ENCODE measurements at places on chromosomes 5 and 9.
A peak's percentile ranks its signal among the peaks of the same experiment; 100 is the strongest.

DNA sequence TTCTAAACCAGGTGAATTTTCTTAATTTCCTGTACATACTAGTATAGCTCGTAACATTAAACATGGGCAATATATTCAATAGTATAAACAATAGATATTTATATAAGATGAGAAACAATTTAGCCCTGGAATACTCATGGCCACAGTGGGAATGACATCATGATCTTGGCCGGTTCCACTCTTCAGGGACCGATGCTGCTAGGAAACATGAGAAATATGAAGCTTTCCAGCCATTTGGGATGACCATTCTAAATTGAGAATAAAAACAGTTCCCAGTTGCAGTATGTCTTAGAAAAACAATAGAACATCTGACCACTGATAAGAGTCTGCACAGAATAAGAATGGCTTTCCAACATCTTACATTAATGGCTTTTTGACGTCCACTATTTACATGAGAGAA, 33.3 kb upstream of the SLCO6A1 start:
- no peak for DNase-seq

GRCh38 chr9:31168161-31168560, 1216.3 kb upstream of the ACO1 start:
- no peak for DNase-seq

- DNase-seq, result no peak
Observed at GRCh38 chr9:71524516-71524915, 243.8 kb downstream of the CEMIP2 start.

- DNase-seq, result no peak
Observed at GRCh38 chr5:138732933-138733332, 20.3 kb upstream of the CTNNA1 start.

GRCh38 chr9:20558566-20559016, 63.7 kb downstream of the MLLT3 start:
- peak; percentile 19 for DNase-seq

DNA sequence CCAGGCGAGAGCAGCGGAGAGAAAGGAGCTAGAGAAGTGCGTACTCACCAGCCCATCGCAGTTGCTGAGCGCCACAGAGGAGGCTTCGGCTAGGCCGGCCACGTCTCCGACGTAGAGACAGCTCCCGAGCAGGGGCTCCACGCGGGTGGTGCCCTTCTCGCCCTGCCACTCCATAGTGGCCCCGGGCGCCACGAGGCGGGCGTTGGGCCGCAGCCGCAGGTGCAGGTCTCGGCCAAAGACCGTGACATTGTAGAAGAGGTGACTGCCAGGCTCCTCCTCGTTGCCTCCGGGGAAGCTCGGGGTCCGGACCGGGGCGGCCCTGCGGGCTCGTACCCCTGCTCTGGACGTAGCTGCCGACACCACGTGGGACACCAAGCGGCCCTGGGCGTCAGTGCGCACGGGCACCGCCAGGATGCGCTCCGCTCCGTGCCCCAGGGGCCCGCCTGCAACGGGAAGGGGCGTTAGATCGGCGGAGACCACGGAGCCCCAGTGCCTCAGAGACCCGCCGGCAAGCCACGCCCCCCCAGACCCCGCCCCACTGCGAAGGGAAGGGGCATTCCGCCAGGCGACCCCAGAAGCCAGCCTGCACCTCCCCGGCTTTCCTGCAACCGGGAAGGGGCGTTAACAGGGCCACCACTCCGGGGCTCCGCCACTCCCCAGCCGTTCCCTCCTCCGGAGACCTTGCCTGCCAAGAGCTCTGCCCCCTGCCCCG, 1.4 kb downstream of the ADAMTS2 start:
- DNase-seq, result peak; percentile 21

- no peak for DNase-seq
Observed at GRCh38 chr5:61332358-61332749, 296 bp downstream of the ZSWIM6 start.

GRCh38 chr9:35854091-35854762, 16.0 kb downstream of the OR13J1 start:
- DNase-seq, result no peak

DNA sequence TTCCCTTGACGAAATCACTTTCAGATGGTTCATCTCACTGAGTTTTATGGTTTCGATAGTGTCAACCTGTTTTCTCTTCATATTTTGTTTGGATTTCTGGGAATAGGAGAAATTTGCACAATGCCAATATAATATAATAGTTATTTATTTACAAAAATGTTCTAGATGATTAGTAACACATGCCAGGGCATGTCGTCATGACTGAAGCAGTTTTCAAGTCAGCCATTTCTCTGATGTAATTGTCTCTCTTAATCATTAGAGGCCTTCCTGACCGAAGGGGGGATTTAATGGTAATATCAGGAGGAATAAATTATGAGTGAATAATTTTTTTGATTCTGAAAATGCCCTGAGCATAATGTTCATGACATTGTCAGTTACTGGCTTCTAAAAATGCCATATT, 246.5 kb upstream of the ATP10B start:
- DNase-seq, result no peak

GRCh38 chr9:133706307-133707050, 31.7 kb downstream of the SARDH start:
- no peak for DNase-seq
